ENCODE measurements at places on chromosomes 7 and 10.
A peak's percentile ranks its signal among the peaks of the same experiment; 100 is the strongest.

- no peak for DNase-seq
Observed at GRCh38 chr7:35700865-35701264, 5.9 kb upstream of the HERPUD2 start.

- no peak for DNase-seq
Observed at GRCh38 chr10:97089209-97089870, 96.4 kb downstream of the SLIT1 start.

DNA sequence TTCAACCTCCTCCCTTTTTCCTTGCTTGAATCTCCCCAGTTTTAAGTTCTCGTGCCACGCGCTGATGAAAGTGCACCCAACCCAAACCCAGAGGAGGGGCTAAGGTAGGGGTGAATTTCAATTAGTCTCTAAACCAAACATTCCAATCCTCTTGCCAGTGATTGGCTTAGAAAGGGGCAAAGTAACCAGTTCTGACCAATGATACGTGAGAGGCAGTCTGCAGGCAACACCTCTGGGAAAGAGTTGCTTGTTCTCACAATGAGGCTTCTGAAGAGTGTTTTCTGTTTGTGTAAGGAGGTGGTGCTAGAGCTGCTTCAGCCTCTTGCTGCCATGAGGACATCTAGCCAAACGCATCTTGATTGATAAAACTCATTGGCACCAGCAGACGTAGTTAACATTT, 21.8 kb downstream of the SLC35G1 start:
- DNase-seq: peak; percentile 76

DNA sequence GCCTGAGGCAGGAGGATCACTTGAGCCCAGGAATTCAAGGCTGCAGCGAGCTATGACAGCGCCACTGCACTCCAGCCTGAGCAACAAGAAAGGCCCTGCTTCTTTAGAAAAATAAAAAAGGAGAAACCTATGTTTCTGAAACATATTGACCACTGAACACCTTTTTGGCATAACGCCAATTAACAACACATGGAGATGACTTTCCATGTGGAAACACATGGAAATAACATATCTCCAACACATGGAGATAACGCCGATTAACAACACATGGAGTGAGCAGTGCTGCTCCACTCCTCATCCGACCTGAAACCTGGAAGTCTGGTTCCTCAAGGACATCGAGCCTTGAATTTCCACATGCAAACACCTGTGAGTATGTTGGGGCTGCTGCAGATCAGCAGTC, 126.9 kb downstream of the KCNMA1 start:
- no peak for DNase-seq

DNA sequence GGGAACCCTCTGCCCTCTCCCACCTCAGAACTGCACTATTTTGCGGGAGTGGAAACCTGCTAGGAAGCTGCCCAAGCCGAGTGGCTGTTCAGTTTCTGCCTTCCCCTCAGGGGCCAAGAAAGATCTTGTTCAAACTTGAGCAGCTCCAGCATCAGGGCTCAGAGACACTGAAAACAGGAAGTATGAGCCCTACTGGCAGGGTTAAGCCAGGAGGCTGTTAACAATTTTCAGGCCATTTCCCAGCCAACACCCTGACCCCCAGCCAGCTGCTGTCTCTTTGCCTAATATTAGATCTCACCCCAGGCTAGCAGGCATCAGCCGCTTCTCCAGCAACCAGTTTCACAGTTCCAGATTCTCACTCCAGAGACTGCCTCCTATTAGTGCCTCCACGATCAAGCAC, 9.2 kb downstream of the PLAU start:
- DNase-seq: no peak

- DNase-seq: no peak
Observed at GRCh38 chr10:119688033-119688508, 36.9 kb downstream of the BAG3 start.

- DNase-seq: no peak
Observed at GRCh38 chr10:124196659-124197058, 103.3 kb upstream of the CHST15 start.

- no peak for DNase-seq
Observed at GRCh38 chr7:47342296-47343060, 239.4 kb downstream of the TNS3 start.

GRCh38 chr10:111756217-111757061, 427.1 kb downstream of the GPAM start:
- DNase-seq: peak; percentile 27

- peak; percentile 95 for DNase-seq
Observed at GRCh38 chr7:47669178-47669891, 87.4 kb upstream of the TNS3 start.

- no peak for DNase-seq
Observed at GRCh38 chr7:144547888-144548287, 144.4 kb upstream of the NOBOX start.

- no peak for DNase-seq
Observed at GRCh38 chr7:156651474-156651873, 10.9 kb downstream of the RNF32 start.

DNA sequence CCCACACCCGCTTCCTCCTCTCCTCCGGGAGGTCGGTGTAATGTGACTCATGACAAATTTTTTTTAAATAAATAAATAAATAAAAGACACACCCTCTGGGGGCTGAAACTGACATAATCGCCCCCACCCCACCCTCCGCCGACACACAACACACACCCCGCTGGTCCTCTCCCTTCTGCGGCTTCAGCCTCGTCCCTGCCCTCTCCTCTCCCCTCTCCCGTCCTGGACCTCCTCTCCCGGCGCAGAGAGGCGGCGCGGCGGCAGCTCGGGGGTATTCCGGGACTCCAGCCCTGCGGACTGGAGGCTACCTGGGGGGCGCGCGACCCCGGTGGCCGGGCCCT, 686 bp downstream of the ABI1 start:
- peak; percentile 65 for DNase-seq

DNA sequence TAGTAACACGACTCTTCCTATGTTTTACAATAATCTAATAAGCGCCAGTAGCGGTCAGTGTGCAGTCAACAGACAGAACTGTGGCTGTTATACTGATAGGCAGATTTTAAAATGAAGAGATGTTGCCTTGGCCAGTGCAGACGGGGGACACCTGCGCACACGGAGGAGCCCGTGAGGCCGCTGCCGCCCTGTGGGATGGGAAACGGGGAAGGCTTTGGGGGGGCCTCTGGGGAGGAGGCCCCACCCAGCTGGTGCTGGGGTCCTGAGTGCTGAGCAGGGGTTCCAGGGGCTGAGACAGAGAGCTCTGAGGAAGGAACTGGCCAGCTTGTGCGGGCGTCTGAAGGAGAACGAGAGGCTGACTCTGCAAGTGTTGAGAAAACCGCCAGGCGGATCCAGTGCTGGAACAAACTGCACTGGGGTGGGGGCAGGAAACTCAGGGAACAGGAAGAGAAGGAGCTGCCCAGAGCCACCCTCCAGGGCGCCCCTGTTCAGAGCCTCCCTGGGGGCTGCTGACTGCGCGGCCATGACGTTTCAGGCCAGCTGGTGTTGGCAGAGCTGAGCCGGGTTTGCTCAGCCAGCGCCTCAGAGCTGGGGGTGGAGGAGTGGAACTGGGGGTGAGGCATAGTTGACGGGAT, 426.4 kb downstream of the TCERG1L start:
- DNase-seq: no peak

GRCh38 chr10:90652519-90652918, 205.3 kb downstream of the HTR7 start:
- DNase-seq: peak; percentile 17

GRCh38 chr7:148044173-148044572, 546.4 kb upstream of the C7orf33 start:
- DNase-seq: no peak

- peak; percentile 53 for DNase-seq
Observed at GRCh38 chr7:5692112-5692844, 89.2 kb downstream of the RNF216 start.

- DNase-seq: peak; percentile 100
Observed at GRCh38 chr7:47786557-47787248, 161.6 kb downstream of the PKD1L1 start.

- DNase-seq: no peak
Observed at GRCh38 chr7:188727-189500, 3.5 kb upstream of the FAM20C start.

- DNase-seq: no peak
Observed at GRCh38 chr10:67794256-67794655, 43.7 kb downstream of the DNAJC12 start.

- no peak for DNase-seq
Observed at GRCh38 chr7:122258971-122259370, 45.6 kb downstream of the FEZF1 start.

GRCh38 chr7:133854739-133855138, 272.4 kb upstream of the LRGUK start:
- DNase-seq: peak; percentile 33

DNA sequence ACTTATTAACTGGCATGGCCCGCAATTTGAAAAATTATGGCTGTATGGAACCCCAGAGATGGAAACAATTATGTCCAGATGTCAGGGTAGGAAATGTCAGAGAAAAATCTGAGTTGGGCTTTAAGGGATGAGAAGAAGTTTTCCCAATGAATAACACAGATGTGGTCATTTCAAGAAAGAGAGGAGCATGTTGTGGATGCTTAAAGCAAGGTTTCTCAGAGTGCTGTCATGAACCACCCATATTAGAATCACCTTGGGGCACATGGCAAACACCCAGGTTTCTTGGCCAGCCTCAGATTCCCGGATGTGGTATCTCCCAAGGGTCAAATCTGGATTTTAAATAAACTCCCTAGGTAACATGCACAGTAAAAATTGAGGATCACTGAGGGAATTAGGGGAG, 43.6 kb downstream of the LAMB4 start:
- DNase-seq: no peak

GRCh38 chr10:75857269-75857846, 425.9 kb downstream of the LRMDA start:
- no peak for DNase-seq

- no peak for DNase-seq
Observed at GRCh38 chr7:35258868-35259522, 5.1 kb upstream of the TBX20 start.

- no peak for DNase-seq
Observed at GRCh38 chr10:117631276-117632145, 89.0 kb downstream of the EMX2 start.

- DNase-seq: no peak
Observed at GRCh38 chr7:46058086-46058823, 137.2 kb upstream of the IGFBP3 start.

DNA sequence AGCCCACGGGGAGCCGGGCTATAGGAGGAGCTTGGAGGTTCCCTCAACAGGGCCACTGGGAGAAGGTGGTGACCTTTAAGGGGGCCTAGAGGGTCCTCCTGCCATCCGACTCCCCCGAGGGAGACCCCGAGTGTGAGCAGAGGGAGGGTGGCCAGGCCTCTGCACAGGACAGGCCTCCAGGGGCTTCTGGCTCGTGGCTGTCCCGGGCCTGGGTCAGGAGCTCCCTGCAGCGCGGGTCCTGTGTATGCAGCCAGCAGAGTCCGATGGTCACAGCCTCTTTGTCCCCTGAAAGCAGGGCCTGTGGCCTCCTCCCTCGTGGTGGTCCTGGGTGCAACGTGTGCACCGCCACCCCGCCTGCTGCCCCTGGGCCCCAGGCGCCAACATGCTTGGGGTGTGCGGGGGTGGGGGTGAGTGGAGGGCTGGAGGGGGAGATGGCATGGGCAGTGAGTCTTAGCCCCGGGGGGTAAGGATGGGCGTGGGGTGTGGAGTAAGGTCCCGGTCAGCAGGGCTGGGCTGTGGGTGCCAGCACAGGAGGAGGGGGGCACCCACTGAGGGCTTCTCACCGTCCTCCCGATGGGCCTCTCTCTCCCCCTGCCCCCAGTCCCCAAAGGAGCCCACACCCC, 27.1 kb downstream of the UNCX start:
- DNase-seq: no peak

DNA sequence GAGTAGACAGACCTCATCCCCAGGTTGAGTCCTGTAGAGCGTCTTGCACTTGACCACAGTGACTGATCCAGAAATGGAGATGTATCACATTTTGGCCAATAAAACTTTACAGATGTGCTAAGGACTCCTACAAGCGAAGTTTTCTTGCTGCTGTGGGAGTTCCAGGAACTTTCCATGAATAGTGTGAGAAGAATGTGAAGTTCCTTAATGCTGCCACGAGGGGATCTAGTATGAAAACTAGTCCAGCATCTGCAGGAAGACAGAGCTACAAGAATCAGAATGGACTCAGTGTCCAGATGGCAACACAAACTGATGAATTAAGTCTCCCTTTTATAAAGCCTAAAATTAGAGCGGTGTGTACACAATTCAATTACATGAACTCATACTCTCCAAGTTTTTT, 14.8 kb upstream of the LSM8 start:
- no peak for DNase-seq

GRCh38 chr7:135233570-135233969, at the start of gene STRA8:
Gene STRA8 (plus strand): TSS chr7:135233838. CDS start chr7:135240525, 6,687 bp downstream.
- DNase-seq: no peak

DNA sequence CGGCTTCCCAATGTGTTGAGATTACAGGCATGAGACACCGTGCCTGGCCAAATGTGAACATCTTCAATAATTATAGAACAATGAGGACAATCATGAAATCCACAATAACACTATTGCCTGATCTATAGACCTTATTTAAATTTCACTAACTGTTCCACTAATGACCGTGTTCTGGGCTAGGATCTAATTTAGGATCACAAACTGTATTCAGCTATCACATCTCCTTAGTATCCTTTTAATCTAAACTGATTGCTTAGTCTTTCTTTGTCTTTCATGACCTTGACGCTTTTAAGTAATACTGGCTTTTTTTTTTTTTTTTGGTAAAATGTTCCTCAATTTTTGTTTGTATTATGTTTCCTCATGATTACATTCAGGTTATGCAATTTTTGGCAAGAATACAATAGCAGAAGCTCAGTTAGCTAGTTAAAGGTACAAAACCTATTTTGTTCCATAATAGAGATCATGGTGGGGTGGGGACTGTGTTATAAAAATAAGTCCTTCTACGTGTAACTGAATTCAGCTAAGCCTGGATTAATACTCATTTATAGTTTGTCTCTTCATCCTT, 158.4 kb downstream of the AOAH start:
- DNase-seq: no peak

DNA sequence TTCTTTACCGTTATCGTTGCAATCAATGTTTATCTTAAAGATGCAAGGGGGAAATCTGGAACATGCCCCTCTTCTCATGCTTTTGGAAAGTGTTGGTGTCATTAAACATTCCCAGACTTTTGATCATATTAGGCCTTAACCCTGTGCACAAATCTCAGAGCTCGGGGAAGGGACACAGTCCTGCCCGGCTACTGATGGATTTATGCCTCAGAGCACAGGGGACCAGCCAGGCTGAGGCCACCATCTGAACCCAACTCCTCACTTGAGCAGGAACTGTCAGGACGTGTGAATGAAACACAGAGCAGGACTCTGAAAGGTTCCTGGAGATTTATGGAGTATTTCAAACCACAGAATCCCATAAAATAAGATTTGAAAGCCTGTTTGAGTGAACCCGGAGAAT, 132.0 kb upstream of the CXCL12 start:
- DNase-seq: no peak

GRCh38 chr10:123294109-123294508, 139.9 kb downstream of the BUB3 start:
- DNase-seq: no peak

DNA sequence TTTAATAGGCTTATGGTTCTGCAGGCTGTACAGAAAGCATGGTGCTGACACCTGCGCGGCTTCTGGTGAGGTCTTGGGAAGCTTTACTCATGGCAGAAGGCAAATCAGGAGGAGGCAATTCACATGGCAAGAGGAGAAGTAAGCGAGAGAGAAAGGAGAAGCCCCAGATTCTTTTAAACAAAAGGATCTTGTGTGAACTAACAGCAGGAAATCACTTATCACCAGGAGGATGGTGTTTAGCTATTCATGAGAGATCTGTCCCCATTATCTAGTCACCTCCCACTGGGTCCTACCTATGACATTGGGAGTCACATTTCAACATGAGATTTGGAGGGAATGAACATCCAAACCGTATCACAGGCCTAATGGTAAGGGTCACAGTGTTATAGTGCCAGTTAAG, 678.0 kb upstream of the KCND2 start:
- DNase-seq: no peak
